ENCODE measurements at places on chromosomes 6 and 20.

DNA sequence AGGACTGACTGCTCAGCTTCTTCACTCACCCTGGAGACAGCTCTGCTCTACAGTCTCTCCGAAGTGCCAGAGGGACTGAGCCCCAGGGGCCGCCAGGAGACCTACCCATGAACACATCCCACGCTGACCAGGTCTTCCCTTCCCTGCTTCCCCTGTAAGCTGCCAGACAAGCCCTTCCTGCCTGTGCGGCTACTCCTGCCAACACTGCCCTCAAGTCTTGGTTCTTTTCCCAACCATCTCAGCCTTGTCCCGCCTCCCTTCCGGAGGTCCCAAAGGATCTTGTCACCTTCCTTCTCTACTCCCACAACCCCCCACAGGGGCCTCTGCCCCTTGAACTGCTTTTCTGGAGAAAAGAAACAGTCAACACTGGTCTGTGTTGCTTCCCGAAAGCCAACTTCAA, 15.0 kb downstream of the CPNE5 start:
- no peak for DNase-seq

DNA sequence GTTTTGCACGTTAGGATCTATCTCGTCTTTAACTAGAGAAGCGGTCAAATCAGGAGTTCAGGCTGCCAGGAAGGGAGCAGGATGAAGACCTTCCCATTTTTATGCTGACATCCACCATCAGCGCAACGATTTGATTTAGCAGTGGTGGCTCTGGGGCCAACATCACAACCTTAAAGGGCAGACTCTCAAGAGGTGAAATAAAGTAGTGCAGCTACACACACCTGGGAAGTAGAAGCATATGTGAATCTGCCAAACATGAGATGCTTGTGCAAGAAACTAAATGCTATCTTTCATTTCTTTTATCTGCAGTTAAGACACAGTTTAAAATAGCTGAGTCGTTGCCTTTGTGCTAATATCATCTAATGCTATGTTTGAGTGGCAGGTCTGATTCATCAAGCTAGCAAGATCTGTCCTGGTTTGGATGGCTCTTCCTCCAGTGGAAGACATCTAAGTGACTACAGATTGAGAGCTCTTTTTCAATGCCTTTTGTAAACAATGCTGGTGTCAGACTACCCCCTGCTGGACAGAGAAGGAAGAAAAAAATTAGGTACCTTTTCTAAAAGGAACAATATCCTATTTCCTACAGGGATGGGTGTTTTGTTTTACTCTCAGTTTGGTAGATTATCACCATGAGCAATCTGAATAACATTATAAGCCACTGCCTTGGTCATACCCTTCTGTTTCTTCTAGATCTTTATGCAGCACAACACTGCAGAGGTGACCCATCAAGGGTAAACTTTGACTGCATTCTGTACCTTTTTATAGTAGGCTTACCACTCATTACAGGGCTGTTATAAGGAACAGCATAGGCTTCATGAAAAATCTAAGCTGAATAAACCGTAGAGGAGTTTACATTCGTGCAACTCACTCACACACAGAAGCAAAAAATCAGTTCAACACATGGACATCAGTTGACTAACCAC, 171.6 kb upstream of the FBXL4 start:
- peak; percentile 36 for DNase-seq

GRCh38 chr6:139882977-139883728, 508.7 kb upstream of the CITED2 start:
- no peak for DNase-seq

GRCh38 chr6:14759976-14760672, 485.7 kb upstream of the JARID2 start:
- no peak for DNase-seq

- no peak for DNase-seq
Observed at GRCh38 chr20:63330084-63330760, 30.9 kb downstream of the CHRNA4 start.

GRCh38 chr6:90411292-90411781, 114.7 kb upstream of the BACH2 start:
- peak; percentile 70 for DNase-seq

- no peak for DNase-seq
Observed at GRCh38 chr6:44725070-44725469, 337.6 kb downstream of the CDC5L start.

- no peak for DNase-seq
Observed at GRCh38 chr6:56856036-56856580, 98.8 kb upstream of the BEND6 start.

- no peak for DNase-seq
Observed at GRCh38 chr20:58251979-58252591, 23.6 kb upstream of the ANKRD60 start.

GRCh38 chr20:5000263-5001173, 792 bp downstream of the SLC23A2 start:
- DNase-seq: no peak

GRCh38 chr6:53162606-53163005, 14.0 kb upstream of the GCM1 start:
- no peak for DNase-seq

- peak; percentile 14 for DNase-seq
Observed at GRCh38 chr6:14442242-14442641, 324.7 kb downstream of the CD83 start.

GRCh38 chr20:25077610-25078169, 4.3 kb downstream of the VSX1 start:
- DNase-seq: no peak

GRCh38 chr6:5086294-5086890, 1.3 kb downstream of the PPP1R3G start:
- DNase-seq: no peak

GRCh38 chr20:46121184-46121930, 3.2 kb downstream of the CD40 start:
- DNase-seq: no peak

- no peak for DNase-seq
Observed at GRCh38 chr6:159090530-159091480, 46.0 kb upstream of the TAGAP start.

DNA sequence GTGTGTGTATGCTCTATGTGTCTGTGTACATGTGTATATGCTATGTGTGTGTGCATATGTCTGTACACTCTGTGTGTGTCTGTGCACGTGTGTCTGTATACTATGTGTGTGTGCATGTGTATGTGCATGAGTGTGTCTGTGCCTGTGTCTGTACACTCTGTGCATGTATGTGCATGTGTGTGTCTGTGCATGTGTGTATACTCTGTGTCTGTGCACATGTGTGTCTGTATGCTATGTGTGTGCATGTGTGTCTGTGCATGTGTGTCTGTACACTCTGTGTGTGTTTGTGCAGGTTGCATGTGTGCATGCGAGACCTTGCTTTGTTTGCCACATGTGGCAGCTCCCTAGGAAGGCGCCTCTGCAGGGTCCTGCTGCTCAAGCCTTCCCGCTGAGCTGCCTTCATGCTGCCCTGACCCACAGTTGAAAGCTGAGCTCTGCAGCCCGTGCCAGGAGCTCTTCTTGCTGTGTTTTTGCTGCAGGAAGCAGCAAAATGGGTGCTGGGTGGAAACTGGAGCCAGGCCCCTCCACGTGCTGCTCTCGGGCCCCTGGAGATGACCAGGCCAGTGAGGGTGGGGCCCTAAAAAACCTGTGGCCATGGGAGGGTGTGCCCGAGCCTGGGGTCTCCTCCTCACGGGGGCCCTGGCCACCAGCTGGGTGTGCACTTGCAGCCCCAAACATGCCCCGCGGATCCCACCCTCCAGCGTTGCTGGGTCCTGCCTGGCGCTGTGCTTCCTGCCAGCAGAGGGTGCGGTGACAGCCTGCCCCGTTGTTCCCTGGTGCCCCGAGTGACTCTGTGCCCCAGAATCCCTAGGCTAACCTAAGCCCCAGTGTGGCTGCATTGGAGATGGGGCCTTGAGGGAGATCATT, 109.1 kb downstream of the DACT2 start:
- DNase-seq: no peak

DNA sequence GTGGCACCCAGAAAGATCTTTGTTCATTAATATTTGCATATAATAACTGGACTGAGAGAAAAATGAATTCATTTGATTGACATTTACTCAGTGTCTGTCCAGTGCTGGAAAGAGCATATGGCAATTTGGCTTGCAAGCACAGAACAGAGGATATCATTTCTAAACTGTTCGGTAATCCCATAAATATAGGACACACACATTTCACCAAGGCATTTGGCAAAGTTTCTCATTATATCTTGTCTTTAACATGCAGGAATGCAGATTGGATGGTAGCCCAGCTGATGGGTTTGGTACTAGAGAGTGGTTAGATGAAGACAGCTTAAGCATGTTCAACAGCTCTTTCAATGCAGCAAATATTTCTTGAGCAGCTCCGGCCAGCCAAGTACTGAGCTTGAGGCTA, 259.2 kb downstream of the PRKN start:
- no peak for DNase-seq

DNA sequence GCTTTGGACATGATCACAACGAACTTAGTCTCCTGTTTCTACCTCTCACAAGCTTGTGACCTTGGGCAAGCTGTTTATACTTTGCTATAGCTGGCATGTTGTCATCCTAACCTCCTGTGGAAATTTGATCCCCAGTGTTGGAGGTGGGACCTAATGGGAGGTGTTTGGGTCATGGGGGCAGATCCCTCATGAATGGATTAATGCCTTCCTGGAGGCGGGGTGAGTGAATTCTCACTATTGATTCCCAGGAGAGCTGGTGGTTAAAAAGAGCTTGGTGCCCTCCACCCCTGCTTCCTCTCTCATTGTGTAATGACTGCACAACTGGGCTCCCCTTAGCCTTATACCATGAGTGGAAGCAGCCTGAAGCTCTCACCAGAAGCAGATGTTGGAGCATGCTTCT, 228.9 kb downstream of the HIVEP2 start:
- DNase-seq: no peak

DNA sequence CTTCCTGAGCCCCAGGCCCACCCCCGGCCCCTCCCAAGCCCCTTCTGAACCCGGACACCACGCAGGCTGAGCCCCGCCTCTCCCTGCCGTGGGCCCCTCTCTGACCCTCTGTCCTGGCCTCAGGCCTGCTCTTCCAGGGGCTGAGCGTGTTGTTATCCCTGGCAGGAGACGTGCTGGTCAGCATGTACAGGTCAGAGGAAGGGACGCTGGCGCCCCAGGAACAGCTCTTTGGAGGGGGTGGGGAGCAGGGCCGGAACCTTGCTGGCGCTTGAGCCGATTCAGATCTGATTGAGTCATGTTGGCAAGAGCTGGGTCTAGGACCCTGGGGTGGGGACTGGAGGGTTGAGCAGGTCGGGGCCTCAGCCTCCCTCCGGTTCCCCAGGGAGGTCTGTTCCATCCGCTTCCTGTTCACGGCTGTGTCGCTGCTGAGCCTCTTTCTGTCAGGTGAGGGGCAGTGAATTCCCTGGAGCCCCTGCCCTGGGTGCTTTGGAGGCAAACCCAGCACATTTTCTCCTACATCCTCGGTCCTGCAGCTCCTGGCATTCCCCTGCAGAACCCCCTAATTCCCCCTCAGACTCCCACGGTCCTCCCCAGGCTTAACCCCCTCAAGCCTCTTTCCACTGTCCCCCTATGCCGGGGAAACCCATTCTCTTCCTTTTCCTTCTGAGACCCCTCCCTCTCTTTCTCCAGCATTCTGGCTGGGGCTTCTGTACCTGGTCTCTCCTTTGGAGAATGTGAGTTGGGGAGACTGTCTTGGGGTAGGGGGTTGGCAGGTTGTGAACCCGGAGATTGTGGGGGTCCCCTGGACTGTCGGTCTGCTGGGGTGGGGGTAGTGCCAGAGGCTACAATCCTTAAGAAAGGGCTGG, 2.0 kb downstream of the SPAG4 start:
- peak; percentile 29 for DNase-seq

DNA sequence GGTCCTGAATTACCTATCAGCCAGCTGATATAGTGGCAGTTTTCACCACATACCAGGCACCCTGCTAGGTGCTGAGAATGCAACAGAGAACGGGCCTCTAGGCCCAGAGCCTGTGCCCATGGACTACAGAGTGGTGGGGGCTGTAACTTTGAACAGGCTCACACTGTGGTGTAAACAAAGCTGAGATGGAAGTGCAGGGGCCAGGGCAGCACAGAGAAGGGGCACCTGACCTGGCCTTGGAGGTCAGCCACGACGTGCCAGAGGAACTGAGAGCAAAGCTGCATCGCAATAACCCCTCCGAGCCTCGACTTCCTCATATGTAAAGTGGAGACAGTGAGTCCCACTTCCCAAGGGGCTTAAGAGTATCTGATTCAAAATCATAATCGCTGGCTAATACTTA, 105.8 kb downstream of the MAFB start:
- DNase-seq: peak; percentile 24

DNA sequence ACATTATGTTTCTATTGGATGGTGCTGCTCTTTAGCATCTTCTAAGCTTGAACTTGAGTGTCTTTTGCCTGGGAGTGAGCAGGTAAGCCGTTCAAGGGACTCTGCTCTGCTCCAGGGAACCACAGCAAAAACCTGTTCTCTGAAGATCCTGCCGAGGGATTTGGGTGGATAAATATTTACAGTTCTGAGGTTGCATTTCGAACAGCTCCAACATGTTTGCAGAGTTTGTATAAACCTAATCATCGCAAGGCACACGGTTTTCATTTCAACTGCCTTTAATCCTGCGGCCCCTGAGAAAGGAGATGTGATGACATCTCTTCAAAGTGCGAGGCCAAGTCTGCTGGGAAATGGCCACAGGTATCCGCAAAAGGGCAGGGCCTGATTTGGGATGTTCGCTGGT, 293.4 kb downstream of the TFAP2C start:
- no peak for DNase-seq

DNA sequence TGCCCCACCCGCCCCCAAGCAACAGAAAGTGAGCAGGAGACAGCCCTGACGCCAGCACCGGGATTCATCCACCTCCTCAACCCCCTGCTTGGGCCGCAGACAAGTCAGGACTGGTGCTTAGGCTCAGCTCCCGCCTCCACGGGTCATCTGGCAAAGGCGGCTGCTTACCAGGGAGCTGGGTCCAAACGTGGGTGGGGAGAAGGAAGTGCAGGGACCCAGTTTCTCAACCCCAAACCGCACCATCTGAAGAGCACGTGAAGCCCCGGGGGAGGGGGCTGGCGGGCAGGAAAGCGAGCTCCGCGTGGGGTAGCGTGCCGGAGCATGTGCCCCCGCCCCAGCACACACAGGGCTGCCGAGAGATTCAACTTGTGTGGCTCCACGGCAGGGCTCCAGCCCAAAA, 87.2 kb downstream of the BMP7 start:
- DNase-seq: no peak

- no peak for DNase-seq
Observed at GRCh38 chr20:54017846-54018245, 52.5 kb downstream of the BCAS1 start.

All from CD4-positive, alpha-beta T cell treated with Interleukin-1 beta for 1 hour (primary cell).